ENCODE measurements at places on chromosomes 1 and 21. TPM values are rescaled to one million over a fixed set of nuclear protein-coding genes. Genes with fewer than 3 reads are reported as not detected.

The CLDN17 gene
- not detected for total RNA-seq

The OR2L2 gene
- under 0.01 TPM for total RNA-seq

The MATN1 gene
- total RNA-seq = 0.11 TPM

The KRTAP13-3 gene
- total RNA-seq = not detected

The CCDC185 gene
- not detected for total RNA-seq

The JAM2 gene
- total RNA-seq = 0.78 TPM

The PLA2G2D gene
- not detected for total RNA-seq

The GJB4 gene
- not detected for total RNA-seq

The ETV3L gene
- not detected for total RNA-seq

The LENEP gene
- not detected for total RNA-seq

The SERINC2 gene
- 5.0 TPM for total RNA-seq

The EDN2 gene
- not detected for total RNA-seq

The S100A6 gene
- total RNA-seq = 723 TPM

The SHE gene
- 2.7 TPM for total RNA-seq

The GBP5 gene
- 0.11 TPM for total RNA-seq

The OR2M4 gene
- total RNA-seq = not detected

The B4GALT3 gene
- total RNA-seq = 16.2 TPM

The COL16A1 gene
- total RNA-seq = 101 TPM

The C1orf87 gene
- not detected for total RNA-seq

The OR6K3 gene
- total RNA-seq = not detected

The FAM72C gene
- 0.13 TPM for total RNA-seq

The CXADR gene
- total RNA-seq = under 0.01 TPM

The OR2L13 gene
- not detected for total RNA-seq

The PADI3 gene
- total RNA-seq = not detected

The PITHD1 gene
- total RNA-seq = 41.4 TPM

The GALNT2 gene
- 169 TPM for total RNA-seq

The SH3BGRL3 gene
- 67.5 TPM for total RNA-seq

The CYB561D1 gene
- 8.0 TPM for total RNA-seq

The CADM3 gene
- 1.2 TPM for total RNA-seq

The PODN gene
- 24.4 TPM for total RNA-seq

The ZC3H12A gene
- 8.9 TPM for total RNA-seq

The ELF3 gene
- 0.13 TPM for total RNA-seq

The AMY1B gene
- not detected for total RNA-seq

The CRNN gene
- not detected for total RNA-seq

The KIF21B gene
- total RNA-seq = 0.22 TPM

The DCST2 gene
- total RNA-seq = not detected

The CFHR4 gene
- total RNA-seq = not detected

The CDK11B gene
- 8.5 TPM for total RNA-seq

The TIAM1 gene
- total RNA-seq = 20.3 TPM

The RABIF gene
- 7.2 TPM for total RNA-seq

The SZT2 gene
- 33.2 TPM for total RNA-seq

The PTPN7 gene
- total RNA-seq = not detected

The BCAN gene
- not detected for total RNA-seq

The MTARC2 gene
- 11.2 TPM for total RNA-seq

The TP53BP2 gene
- 27.0 TPM for total RNA-seq

The TSPEAR gene
- total RNA-seq = not detected

The GPR52 gene
- total RNA-seq = 3.3 TPM

The AJAP1 gene
- total RNA-seq = not detected

The AHCYL1 gene
- total RNA-seq = 67.6 TPM

The URB2 gene
- total RNA-seq = 8.5 TPM
